ENCODE measurements at places on chromosomes 7 and 10. TPM values are rescaled to one million over a fixed set of nuclear protein-coding genes. Genes with fewer than 3 reads are reported as not detected.

DNA sequence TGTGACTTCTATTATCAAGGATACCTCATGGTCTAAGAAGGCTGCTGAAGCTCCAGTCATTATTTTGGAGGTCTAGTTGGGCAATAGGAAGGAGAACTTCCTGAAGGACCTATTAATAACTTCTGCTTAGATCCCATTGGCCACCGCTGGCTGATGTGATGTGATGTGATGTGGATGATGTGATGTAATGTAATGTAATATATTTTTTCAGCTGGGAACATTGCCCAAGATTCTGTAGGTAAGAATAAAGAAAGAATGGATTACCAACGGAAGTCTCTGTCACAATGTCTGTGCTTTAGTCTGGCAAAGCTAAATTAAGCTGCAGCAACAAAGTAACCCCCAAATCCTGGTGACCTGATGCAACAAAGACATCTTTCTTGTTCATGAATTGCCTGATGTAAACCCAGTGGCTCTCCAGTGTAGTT lies 233.7 kb downstream of the PTEN start:
- no peak for DNase-seq

- no peak for DNase-seq
Observed at GRCh38 chr10:132626761-132627665, 89.4 kb downstream of the INPP5A start.

GRCh38 chr7:16786257-16786656 lies 18.5 kb downstream of the AGR2 start:
- DNase-seq, result no peak

DNA sequence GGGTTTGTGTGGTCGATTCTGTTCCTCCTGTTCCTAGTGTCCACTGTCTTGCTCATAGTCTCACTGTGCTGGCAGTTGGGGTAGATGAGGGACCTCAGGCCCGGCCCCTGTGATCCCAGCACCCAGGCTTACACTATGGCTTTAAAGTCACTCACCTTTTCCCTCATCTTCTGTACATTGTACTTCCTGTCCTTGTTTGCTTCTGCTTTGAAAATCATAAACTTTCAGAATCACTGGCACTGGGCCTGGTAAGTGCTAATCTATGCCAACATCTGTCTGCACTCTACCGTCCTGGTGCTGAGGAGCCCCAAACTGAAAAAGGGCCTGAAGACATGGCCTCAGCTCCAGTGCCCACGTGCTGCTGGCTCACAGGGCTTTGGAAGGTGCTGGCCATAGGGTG lies 5.7 kb upstream of the TAS2R60 start:
- DNase-seq, result no peak

- DNase-seq, result no peak
Observed at GRCh38 chr7:90180649-90181048, 26.4 kb downstream of the STEAP1 start.

- DNase-seq, result no peak
Observed at GRCh38 chr10:34433241-34434076, 381.6 kb downstream of the PARD3 start.

DNA sequence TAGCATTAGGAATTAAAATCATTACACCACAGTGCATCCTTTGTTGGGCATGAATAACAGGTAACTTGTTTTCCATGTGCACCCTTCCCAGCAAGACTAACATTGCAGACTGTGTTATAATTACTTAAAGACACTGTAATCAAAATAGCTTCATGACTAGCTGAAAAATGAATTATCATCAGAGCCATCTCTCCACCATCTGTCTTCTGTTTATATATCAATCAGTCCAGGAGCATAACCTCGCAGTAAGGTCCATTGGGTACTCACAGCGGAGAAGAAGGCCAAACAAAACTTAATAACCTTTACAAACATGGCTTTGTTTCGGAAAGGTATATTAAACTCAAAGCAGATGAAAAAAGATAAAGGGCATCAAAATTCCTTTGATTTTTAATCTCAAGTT lies 90.6 kb downstream of the ODAD2 start:
- DNase-seq, result no peak

GRCh38 chr10:102152545-102152890 lies 329 bp downstream of the NOLC1 start:
- no peak for DNase-seq

GRCh38 chr10:127372361-127372760 lies 176.0 kb upstream of the INSYN2A start:
- DNase-seq, result no peak

DNA sequence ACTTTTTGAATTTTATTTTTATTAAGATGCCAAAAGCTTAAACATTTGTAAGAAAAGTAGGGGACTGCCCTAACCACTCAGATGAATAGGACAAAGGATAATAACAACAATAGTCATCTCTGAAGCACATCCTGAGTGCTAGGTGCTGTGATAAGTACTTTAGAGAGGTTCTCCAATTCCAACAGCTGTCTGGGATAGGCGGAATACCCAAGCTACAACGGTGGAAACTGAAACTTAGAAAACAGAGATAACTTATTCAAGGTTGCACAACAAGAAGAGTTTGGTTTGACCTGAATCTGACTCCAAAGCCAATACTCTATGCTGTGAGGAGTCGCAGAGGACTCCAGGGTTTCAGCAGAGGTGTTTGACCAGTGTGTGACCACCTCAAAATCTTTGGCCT lies 2.0 kb downstream of the RTKN2 start:
- no peak for DNase-seq

DNA sequence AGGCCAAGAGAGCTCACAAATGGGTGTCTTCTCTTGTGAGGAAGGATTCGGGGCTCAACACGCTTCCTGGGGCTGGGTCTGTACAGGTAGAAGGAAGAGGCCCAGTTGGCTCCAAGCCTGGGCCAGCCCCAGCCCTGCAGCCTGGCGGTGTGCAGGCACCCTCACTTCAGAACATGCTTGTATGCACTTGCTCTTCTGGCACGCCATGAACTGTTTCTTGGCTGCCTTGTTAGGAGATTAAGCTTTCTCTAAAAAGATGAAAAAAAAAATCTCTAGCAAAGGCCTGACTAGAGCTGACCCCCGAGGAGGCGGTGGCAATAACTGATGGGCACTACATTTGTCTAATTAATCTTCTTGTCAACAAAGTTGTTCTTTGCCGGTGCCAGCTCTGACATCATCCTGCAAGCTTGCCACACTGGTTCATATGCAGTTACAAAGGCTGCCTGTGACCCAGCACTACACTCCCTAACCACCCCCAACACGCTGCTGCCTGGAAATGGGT lies 94.7 kb downstream of the WDR11 start:
- DNase-seq, result no peak

DNA sequence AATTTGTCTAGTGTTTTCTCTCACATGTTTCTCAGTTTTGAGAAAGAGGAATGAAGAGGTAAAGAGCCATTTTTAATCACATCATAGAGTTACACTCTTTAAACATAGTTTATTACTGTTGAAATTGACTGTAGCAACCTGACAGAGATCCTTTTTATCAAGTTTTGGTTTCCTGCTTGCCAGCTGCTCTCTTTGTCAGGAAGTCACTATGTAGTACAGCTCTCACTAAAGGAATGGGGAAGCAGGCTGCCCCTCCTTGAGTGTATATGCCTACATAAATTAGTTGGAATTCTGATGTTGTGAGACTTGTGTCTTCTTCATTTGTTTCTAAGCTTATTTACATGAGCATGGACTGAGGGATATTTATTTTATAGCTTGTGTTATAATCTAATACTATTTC lies 1274.0 kb upstream of the CELF2 start:
- DNase-seq, result no peak

DNA sequence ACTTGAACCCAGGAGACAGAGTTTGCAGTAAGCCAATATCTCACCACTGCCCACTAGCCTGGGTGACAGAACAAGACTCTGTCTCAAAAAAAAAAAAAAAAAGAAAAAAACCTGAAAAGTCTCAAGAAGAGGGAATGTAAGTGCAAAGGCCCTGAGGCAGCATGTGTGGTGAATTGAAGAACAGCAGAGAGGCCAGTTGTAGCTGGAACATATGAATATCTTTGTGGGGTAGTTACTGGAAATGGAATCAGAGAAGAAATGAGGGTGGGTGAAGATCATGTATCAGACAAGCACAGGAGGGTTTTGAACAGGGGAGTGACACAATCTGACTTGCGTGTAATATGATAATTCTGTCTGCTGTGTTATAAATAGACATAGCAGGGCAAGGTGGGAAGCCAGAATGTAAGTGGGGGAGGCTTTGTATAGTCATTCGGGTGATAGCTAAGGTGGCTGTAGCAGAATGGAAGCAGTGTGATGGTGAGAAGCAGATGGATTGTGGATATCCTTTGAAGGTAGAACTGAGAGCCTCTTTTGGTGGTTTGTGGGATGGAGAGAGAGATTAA lies 45.3 kb upstream of the ITGA8 start:
- no peak for DNase-seq

GRCh38 chr10:95388109-95388471 lies 97.3 kb upstream of the PDLIM1 start:
- no peak for DNase-seq

DNA sequence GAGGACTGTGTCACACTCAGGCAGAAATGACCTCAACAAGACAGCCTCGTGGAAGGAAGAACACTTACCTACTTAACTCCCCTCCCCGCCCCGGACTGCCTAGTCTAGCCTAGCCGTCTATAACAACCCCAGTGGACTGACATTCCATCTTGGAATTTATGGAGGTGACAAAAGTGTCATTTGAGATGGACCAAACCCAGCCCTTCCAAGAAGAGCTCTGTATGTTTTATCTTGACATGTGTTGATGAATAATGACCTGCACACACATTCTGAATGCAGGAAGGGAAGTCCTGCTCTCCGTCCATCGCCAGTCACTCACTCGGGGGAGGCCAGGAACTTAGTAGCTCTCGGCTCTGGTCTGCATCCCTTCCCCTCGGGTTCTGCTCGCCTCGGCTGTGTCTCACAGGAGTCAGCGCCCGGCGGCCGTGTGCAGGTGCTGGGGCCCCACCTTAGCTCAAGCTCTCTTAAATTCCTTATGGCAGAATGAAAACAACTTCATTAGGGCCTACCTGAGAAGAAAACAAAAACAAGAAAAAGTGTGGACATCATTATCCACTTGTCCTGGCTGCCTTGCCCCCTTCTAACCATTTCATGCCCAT lies 140.9 kb upstream of the NPS start:
- no peak for DNase-seq

- no peak for DNase-seq
Observed at GRCh38 chr7:103594186-103594585, 148.2 kb upstream of the SLC26A5 start.

DNA sequence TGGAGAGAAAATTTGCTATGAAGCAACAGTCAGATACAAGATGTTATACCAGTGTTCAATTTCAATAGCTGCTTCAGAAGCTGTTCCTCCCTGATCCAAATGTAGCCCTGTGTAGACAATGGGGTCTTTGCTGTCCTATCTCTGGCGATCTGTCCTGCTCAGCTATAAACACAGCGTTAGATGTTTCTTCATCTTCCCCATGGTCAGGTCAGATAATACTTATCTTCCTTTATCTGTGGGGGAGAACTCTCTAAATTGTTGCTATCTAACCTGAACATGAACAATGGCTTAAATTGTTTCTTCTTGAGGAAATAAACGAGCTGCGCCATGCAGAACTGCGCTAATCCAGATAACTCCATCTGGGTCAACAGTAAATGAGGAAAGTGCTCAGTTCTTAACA lies 15.6 kb upstream of the KIAA1217 start:
- DNase-seq, result no peak

DNA sequence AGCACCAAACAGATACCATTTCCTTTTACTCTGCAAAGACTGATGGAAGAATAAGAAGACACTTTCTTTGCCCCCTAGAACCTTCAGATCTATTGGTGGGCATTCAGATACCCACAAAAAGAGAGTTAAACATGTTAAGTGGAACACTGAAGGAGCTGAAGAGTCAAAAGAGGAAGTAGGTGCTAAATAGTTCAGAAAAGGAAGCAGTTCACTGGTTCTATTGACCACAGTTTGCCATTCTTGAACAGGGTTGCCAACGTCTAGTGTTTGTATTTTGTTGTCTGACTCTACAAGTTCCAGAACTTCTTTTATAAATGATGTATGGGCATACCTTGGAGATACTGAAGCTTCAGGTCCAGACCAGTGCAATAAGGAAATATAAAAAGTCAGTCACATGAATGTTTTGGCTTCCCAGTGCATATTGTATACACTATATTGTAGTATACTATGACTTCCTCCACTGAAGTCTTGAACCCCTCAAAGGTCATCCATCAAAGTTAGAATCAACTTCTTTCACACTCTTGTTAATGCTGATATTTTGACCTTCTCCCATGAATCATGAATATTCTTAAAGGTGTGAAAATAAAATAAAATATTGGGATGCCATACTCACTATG lies 47.5 kb upstream of the AGR3 start:
- DNase-seq, result no peak

The LBX1 gene
- not detected for total RNA-seq

The CAMK2B gene
- total RNA-seq, result not detected

The GLI3 gene
- total RNA-seq, result 15.9 TPM

The ARMC3 gene
- total RNA-seq, result not detected

The TWIST1 gene
- 11.0 TPM for total RNA-seq

Data from omental fat pad (tissue), 4 donors.